ENCODE measurements at places on chromosomes 11 and 22.

DNA sequence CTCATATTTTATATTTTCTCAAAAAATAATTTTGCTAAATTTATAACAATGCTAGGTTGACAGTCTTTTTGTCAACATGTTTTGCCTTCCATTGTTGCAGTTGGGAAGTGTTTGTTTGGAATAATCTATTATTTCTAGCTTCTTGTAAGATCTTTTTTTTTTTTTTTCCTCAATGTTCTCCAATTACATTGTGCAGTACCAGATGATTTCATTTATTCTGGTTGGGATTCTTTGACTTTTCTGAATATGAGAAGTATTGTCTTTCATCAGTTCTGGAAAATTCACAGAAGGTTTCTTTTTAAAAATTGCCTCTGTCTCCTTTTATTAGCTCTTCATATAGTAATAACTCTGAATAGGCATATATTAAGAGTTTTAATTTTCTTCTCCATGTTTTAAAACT is 245.4 kb downstream of the DYNC2H1 start:
- no peak for DNase-seq

GRCh38 chr11:76512851-76513653 is 68.2 kb downstream of the EMSY start:
- peak; percentile 64 for DNase-seq

GRCh38 chr11:118448294-118448693 is 12.0 kb downstream of the KMT2A start:
- no peak for DNase-seq

- DNase-seq: no peak
Observed at GRCh38 chr11:15093432-15093831, 20.0 kb downstream of the CALCB start.

DNA sequence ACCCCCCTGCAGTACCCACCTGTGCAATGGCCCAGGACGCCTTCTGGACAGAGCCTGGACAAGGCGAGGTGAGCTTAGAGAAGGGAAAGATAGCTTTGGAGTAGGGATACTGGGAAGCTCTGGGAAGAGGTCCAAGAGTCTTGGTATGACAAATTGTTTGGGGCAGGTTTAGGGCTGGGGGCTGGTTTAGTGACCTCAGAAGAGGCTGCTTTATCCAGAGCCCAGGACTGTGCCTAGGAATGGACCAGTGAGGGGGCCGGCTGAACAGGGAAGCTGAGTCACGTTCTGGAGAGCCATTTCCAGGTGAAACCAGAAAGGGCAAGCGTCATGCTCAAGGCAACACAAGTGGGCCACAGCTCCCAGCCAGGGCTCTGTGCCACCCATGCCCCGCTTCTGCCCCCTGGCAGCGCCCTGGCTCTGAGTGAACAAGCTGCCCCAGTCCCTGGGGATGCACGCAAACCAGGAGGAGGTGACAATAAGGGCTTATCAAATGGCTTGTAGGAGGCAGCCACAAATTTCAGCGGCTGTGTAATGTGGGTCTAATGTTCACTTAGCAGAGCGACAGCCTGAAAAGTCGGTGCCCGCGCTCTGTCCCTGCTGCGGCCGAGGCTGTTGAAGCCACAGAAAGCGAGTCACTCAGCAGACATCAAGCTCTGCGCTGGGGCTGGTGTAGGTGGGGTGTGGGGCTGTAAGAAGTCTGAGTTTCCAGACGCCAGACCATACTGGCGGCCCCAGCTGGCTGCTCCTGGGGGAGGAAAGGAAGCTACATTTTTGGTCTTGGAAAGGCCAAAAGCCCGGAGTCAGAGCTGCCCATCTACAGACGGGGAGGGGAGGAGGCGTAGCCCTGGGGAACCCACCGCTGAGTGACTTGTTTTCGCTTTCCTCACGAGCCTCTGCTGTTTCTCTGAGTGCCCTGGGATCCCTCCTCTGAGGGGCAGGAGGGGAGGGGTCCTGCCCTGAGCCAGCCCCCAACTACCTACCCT is 18.3 kb upstream of the SYT7 start:
- DNase-seq: no peak

GRCh38 chr22:36194971-36195370 is 6.6 kb downstream of the APOL4 start:
- peak; percentile 60 for DNase-seq

GRCh38 chr22:20243537-20244249 is 24.4 kb downstream of the RTN4R start:
- DNase-seq: no peak

DNA sequence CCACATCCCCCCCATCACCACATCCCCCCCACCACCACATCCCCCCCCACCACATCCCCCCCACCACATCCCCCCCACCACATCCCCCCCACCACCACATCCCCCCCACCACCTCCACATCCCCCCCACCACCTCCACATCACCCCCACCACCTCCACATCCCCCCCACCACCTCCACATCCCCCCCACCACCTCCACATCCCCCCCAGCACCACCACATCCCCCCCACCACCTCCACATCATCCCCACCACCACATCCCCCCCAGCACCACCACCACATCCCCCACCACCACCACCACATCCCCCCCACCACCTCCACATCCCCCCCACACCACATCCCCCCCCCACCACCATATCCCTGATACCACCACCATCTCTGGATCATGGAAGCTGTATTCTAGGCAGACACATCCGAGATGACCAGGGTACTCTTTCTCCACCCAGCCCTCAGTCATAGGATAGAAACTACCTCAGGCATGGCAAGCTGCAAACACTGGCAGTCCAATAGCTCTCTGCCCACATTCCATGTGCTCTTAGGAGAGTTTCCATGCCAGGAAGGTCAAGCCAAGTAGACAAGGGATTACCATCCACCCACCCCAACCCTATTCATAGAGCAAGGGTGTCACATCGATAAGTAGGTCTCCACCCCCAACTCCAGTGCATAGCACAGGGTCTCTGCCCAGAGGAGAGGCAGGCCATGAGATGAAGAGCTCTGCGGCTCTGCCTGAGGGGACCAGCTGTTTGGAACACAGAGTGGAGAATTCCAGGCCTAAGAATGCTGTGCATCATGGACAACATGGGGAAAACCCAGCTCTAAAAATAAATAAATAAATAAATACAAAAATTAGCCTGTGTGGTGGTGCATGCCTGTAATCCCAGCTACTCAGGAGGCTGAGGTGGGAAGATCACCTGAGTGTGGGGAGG is 33.0 kb upstream of the TEAD1 start:
- DNase-seq: no peak

GRCh38 chr11:95711162-95711944 is 78.2 kb downstream of the FAM76B start:
- no peak for DNase-seq

- no peak for DNase-seq
Observed at GRCh38 chr22:17786435-17787161, 12.3 kb upstream of the BID start.

DNA sequence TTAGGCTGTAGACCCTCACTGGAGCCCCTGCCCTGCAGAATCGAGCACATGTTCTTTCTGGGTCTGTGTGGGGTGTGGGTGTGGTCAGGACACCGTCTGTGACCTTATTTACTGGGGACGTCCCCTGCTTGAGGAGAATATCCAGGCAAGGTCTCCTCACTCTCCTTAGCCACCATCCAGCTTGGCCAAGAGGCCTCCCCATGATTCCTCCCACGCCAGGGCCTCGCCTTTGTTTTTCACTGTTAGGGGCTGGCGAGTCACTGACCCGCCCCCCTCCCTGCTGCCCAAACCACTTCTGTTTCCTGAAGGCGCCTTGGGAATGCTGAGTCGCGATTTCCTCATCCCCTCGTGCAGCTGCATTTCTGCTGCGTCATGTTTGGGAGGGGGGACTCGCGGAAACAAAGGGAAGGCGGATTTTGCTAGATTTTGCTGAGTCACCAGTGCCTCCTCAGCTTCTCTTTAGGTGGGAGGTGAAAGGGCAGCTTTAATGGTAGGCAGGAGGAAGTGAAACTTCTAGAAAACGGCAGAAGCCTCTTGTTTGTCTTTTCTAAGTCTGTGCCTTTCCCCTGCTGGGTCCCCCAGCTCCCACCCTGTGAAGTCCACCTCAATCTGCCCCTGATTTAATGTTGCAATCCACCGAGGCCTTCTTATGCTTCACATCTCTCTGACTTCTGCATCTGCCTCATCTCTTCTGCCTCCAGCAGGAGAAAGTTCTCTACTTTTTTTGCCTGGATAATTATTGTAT is 4.0 kb upstream of the HMOX1 start:
- DNase-seq: peak; percentile 98

- no peak for DNase-seq
Observed at GRCh38 chr11:110527146-110527545, 97.4 kb downstream of the FDX1 start.

GRCh38 chr11:3086671-3087150 is 29.5 kb upstream of the CARS1 start:
- no peak for DNase-seq

- DNase-seq: no peak
Observed at GRCh38 chr22:20063271-20064139, 16.5 kb upstream of the DGCR8 start.
